ENCODE measurements at places on chromosomes 5 and 9.

- no peak for DNase-seq
Measured at GRCh38 chr9:114248299-114248707, 74.6 kb upstream of the ORM1 start.

- DNase-seq: no peak
Measured at GRCh38 chr5:179769271-179769670, 24.5 kb upstream of the LTC4S start.

- no peak for DNase-seq
Measured at GRCh38 chr9:95363051-95363841, 45.7 kb upstream of the FANCC start.

GRCh38 chr9:82790875-82791274, 272.1 kb downstream of the RASEF start:
- no peak for DNase-seq
